ENCODE measurements at places on chromosomes 1 and 21.

DNA sequence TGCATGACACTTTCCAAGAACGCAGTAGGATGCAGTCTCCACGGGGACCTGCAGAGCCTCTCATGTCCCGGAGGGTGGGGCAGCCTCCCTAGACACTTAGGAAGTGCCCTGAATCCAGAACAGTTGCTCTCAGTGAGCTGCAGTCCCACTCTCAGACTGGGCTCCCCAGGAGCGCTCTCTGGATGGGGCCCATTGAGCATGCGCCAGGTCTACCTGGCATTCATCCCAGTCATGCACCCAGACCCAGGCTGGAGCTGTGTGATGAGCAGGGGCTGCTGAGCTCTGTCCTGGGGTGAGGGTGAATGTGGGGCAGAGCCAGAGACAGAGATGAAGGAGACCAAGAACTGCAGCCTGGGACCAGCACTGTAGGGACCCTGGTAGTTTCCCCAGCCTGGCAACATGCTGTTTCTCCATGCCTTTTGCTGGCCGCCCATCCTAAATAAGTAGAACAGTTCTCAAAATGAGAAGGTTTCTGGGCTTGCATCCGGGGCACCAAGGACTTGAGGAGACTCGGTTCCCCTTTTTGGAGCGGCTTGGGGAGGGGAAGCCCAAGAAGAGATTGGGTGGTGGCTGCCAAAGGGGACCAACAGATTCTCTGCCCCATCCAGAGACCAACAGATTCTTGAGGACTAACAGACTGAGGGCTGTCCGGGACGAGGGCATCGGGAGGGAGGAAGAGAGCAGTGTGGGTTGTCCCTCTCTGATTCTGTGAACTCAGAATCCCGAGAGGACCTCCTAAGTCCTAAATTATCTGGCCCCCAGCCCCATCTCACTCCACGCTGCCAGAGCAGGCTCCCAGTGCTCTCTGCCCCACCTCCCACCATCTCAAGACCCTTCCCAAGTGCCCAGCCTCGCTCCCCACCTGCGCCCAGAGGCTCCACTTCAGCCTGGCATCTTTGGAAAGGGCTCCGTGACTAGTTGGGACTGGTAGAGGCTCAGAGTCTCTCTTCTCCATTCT lies 1.0 kb upstream of the PGLYRP4 start:
- no peak for DNase-seq

GRCh38 chr1:30668024-30668423 lies 55.4 kb downstream of the MATN1 start:
- DNase-seq: no peak

DNA sequence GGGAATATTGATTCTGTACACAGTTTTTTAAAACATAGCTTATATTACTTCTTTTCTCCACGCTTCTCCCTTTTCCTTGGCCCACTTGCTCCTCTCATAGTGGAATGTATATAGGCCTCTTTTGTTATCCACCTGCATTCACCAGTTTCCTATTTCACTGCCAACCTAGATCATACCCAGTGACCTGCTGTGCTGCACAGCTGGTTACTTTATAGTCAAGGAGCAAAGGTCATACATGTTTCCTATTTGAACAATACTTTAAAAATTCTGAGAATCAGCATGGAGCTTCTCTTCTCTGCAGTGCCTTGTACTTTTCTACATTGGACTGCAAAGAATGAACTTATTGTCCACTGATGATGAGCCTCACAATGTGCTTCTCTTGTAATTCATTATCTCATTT lies 4.3 kb upstream of the SLC35D1 start:
- DNase-seq: no peak

DNA sequence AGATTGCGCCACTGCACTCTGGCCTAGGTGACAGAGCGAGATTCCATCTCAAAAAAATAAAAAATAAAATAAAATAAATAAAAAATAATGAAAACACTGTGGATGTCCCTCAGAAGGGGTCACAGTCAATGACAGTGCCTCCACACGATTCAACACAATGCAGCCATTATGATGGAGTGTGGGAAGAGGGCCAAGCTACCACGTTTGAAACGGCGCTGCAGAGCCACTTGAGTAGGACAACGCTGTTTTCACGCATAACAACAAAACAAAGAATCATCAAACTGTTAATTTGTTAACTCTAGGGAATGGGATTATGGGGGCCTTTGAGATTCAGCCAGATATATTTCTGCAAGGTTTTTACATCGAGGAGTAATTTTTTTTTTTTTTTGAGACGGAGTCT lies 36.5 kb downstream of the NKAIN1 start:
- DNase-seq: no peak

- no peak for DNase-seq
These were observed 45.7 kb downstream of the APP start for GRCh38 chr21:26124896-26125295.

DNA sequence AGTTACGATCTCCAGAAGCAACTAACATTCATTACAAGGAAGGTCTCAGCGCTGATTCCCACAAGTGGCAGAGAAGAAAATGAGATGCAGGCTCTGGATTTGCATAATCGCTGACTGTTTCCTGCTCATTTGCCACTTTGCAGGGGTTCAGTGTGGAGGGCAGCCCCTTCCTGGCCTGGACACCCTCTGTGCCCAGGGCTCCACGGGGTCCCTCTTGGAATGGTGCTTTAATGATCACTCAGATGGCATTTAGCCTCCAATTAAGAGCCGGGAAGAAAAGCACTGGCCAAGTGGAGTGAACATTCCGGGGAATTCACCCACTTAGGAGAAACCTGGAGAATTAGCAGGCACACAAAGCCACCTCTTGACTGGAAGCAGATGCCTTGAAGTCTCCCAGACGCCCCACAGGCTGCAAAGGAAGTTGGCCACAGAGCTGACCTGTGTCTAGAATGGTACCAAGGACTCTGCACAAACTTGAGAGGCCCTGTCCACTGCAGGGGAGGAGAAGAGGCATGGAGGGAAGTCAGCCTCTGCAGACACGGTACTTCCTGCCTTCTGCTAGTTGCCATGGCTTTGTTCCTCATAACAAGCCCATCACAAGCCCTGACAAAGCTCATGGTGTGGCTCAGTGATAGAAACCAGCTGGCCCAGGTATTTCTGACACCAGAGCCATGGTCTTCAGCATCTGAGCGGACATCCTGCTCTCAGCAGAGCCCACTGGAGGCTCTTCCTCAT lies 157.2 kb downstream of the KAZN start:
- no peak for DNase-seq

DNA sequence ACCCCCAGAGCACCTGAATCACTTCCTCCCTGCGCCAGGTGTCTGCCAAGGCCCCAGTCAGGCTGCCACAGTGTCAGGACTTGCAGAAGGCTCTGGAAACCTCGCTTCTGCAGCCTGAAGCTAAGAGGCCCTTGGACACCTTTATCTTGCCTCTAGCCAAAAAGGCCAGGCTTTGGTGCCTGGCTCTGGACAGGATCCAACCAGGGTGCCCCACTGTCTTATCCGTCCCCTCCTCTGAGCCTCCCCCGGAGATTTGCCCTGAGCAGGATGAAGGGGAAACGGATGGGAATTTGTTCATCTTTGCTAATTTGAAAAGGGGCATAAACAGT lies 12.8 kb upstream of the CLSTN1 start:
- no peak for DNase-seq

GRCh38 chr1:71881611-71882010 lies 400.7 kb downstream of the NEGR1 start:
- DNase-seq: no peak

- DNase-seq: no peak
These were observed 276.9 kb upstream of the ZRANB2 start for GRCh38 chr1:71357708-71358107.

- no peak for DNase-seq
These were observed 158.9 kb upstream of the COA6 start for GRCh38 chr1:234214129-234214910.

DNA sequence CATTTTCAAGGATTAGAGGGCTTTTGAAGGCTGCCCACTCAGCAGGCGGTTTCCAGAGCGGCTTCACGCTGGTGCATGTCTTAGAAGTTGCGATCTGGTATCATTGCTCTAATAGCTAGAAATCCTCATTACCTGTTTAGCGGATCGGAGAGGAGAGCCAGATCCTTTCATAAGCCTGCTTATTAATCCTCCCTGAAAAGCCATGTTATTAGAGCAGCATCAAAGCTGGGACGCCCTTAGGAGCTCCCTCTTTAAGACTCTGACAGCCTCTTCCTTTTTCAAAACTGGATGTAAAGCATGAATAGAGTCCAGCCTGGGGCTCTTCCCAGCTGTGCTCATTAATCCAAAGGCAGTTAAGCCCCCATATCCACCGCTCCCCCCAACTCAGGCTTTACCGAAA lies 13.9 kb upstream of the CTSE start:
- DNase-seq: no peak

GRCh38 chr1:71572038-71572437 lies 491.2 kb upstream of the ZRANB2 start:
- no peak for DNase-seq

- DNase-seq: no peak
These were observed 51.1 kb downstream of the ZNF326 start for GRCh38 chr1:90045853-90046563.

- DNase-seq: no peak
These were observed 21.7 kb upstream of the TUT4 start for GRCh38 chr1:52574594-52574993.

DNA sequence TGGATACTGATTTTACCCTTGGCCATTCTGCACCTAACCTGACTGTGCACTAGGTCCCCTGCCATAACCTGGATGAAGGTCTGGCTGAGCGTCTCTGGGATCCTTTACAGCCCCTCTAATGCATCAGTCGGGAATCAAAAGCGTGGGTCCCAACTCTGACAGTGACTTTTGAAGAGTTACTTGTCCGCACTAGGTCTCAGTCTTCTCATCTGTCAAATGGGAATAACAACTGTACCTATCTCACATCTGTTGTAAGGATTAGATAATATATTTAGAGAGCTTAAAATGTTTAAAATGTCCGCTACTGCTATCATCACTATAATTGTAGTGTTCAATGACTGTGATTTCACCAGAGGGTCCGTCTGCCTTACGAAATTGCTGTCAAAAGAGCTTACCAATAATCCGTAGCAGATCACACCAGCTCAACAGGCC lies 746 bp downstream of the TADA1 start:
- DNase-seq: no peak

GRCh38 chr1:43349594-43350306 lies 9.0 kb upstream of the CDC20 start:
- DNase-seq: no peak

GRCh38 chr1:8915446-8915845 lies 30.2 kb upstream of the CA6 start:
- DNase-seq: no peak

DNA sequence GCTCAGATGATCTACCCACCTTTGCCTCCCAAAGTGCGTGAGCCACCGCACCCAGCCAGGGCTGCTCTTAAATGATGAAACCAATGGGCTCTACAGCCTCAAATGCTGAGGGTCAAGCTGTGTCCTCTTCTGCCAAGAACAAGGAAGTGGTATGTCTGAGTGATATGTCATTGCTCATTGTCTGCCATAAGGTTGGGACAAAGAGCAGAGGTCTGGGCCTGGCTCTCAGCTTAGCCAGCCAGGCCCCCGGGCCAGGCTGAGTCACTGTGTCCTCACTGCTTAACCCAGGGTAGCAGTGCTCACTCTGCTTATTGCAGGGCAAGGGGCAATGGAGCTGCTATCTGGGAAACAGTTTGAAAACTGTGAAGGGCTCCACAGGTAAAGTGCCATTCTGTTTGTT lies 8.3 kb upstream of the ETS2 start:
- no peak for DNase-seq

- DNase-seq: no peak
These were observed 6.3 kb downstream of the CDKN2C start for GRCh38 chr1:50976111-50976889.

DNA sequence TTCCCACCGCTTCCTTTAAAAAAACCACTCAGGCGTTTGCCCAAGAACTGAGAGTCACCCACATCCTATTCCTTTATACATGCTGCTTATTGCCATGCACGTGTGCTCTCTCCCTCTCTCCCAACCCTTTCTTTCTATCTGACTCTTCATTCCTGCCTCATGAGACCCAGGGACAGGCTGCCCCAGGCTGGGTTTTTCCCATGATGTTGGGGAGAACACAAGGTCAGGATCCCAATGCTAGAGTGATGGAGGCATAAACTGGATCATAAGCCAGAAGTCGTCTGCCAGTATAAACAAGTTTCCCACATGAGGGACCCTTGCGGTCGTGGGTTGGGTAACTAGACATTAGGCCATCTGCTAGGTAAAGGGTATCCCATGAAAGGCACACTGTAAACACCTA lies 64.9 kb downstream of the CD2 start:
- no peak for DNase-seq

GRCh38 chr1:147753081-147753480 lies 7.3 kb downstream of the GJA5 start:
- no peak for DNase-seq

DNA sequence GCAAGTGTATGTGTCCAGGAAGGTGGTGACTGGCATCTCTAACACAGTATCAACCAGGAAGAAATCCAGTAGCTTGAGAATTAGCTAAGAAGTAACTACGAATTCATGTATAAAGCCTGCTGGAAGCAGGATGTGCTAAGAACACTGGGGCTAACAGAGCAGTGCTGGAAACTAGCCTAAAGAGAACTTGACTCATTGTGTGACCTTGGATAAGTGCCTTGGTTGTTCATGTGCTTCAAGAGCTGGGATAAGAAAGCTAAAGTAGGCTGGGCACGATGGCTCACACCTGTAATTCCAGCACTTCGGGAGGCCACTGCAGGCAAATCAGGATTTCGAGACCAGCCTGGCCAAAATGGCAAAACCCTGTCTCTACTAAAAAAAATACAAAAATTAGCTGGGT lies 186.9 kb downstream of the RRAGC start:
- DNase-seq: no peak

DNA sequence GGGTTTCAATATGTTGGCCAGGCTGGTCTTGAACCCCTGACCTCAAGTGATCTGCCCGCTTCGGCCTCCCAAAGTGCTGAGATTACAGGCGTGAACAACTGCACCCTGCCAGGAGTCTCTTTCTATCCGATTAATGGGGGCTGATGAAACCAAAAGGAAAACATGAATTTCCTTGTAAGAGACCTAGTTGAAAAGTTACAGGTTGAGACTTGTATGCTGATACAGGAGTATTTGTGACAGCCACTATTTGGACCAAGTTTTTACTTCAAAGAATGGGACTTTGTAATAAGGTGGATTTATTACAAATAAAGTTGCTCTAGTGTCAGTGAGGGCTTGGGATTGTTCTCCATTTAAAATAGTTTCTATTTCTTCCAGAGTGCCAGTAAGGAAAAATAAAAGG lies 43.6 kb upstream of the TMEM61 start:
- DNase-seq: no peak

DNA sequence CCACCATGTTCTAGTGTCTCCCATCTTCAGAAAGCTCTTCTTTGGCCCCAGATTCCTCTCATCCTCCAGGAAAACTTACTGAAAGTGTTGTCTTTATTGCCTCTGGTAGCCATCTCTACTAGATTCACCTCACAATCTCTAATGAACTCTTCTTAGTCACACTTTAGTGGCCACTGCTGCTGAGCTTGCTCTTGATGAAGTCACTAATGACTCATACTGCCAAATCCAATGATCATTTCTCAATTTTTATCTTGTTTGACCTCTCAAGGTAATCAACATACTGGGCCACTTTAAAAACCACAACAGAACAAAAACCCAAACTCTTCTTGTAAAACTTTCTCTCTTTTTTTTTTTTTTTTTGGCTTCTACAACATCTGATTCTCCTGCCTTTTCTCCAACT lies 196.4 kb downstream of the LHX8 start:
- DNase-seq: no peak
